Fibroblast of skin of left quadriceps (primary cell): ENCODE measurements at places on chromosomes 6 and 20.
A peak's percentile ranks its signal among the peaks of the same experiment; 100 is the strongest.

- no peak for DNase-seq
These were observed 181.2 kb upstream of the CCN2 start for GRCh38 chr6:132132422-132132821.

DNA sequence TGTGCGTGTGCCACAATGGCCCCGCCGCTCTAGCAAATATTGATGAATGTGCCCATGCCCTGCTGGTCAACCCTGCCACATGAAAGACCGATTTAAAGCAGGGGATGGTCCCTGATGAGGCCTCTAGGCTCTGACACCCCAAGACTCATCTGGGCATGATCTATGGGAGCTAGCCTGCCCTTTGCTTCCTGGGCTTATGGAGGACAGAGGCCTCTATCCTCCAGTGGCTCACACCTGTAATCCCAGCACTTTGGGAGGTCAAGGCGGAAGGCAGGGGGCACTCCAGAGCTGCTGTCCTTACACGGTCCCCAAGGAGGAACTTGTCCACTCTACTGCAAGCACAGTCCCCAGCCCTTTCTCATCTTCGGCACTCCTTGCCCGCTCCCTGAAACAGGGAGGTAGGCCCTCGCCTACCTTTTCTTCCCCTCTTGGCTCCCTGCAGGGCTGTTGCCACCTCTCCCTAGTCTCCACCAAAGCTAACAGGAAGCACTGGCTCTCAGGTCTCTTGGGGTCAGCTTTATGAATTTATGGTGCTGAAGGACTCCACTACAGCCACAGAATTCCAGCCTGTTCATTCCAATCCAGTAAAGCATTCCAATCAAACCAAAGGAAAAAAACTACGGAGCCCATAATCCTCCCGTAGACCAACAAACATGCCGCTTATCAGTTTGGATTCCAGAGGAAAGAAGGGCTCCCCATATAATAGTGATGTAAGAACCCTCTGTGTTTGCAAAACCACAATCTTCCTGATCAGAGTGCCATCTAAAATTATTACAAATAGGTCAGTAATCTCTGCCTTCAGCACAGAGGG is 48.7 kb upstream of the FOXQ1 start:
- peak; percentile 70 for DNase-seq

- no peak for DNase-seq
These were observed 8.5 kb downstream of the NDUFAF4 start for GRCh38 chr6:96889146-96889545.

DNA sequence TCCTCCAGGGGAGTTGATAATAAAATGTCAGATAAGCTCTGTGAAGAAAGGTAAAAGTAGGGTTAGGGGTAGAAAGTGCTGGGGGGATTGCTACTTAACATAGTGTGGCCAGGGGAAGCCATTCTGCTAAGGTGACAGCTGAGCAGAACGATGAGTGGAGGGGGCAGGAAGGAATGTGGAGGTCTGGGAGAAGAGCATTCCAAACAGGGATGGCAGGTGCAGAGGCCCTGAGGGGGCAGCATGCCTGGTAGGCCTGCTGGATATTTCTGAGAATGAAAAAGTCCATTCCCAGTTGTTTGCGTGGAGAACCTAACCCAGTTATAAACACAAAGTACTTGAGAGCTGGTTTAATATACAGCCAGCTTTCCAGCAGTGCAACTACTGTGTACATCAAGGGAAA is 9.3 kb downstream of the GFRA4 start:
- DNase-seq = no peak

DNA sequence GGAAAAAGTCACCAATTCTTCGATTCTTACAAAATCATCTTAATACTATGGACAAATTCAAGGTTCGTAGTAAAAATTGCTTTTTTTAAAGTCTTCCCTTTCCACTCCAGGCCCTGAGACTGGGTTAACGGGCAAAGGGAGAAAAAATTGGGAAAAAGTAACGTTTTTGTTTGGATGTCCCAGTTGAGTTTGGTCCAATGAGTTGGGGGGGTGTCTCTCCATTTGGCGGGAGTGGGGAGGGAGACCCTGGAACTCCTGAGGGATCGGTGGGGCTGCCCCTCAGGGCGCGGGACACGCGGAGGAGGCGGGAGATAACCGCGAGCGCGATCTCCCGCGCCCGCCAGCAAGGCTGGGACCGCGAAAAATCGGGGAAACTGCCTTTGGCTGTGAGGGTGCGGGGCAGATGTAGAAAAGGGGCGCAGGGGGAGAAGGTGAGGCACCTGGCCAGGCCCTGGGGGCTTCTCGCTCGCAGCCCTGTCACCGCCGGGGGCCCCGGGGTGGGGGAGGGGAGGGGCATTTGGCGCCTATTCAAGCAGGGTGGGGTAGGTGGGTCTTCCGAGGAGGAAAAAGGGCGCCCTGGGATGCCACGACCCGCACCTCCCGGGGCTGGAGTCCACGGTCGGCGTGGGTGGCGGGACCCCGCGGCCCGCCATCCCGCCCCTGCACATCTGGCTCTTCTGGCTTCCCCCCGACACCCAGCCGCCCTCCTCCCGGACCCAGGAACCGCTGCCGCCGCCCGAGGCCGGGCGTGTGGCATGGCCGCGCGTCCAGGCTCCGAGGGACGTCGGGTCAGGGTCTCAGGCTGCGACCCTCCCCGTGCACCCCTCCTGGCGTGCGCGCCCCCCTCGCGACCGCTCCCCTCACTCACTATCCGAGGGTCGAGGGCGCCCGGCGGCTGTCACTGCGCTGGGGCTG is 595 bp downstream of the FBXO5 start:
- DNase-seq = no peak

DNA sequence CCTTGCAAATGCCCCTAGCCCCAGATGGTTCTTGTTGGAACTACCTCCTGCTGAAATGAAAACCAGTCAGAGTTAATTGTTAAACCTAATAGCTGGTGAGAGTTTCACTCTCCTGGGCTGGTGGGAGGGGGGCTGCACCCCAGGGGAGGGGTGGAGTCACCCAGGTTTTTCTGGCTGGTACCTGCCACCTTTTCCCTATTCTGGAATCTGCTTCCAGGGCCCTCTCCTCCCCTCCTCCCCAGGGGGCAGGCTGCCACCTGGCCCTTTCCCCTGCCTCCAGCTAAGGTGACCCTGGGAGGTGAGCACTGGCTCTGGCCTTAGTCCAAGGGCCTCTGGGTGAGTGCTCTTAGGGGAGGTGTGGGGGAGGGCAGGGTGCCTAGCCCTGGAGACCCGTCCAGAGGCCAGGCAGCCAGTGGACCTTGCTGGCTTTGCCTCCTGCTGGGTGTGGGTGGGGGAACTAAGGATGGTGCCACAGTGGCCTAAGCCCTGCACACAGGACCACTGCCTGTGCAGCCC is 48.8 kb upstream of the EPB41L1 start:
- no peak for DNase-seq

- no peak for DNase-seq
These were observed 173.7 kb downstream of the MBOAT1 start for GRCh38 chr6:20038410-20039204.

DNA sequence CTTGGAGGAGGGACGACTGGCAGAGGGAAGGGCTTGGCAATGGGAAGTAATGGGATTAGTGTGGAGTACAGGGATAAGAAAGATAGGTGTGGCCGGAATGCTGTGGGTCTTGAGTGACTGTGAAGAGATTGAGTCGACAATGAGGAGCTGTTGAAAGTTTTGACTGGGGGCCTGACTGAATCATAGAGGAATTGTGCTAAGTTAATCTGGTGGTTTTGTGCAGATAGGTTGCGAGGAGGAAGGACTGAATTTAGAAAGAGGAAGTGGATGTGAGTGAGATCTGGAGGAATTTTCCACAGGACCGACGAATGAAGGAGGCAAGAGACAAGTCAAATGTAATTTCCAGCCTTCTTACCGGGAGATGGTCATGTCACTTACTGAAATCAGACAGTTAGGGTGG is 143.9 kb upstream of the RALGAPA2 start:
- DNase-seq = no peak

DNA sequence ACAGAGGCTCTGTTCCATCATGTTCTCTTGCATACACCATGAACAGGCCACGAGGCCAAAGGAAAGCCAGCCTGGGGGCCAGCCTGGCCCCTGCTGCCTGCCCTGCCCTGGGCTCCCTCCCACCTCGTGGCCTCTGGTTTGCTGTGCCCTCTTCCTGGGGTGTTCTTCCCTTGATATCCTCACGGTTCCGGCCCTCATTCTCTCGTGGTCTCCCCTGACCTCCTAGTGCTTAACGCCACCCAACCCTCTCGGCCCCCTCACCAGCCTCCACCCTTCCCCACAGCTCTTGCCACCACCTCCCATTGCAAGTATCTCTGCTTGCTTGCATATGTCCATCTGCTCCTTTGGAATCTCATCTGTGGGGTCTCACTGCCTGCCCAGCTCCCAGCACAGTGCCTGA is 73.0 kb downstream of the GNAS-AS1 start:
- DNase-seq = no peak

DNA sequence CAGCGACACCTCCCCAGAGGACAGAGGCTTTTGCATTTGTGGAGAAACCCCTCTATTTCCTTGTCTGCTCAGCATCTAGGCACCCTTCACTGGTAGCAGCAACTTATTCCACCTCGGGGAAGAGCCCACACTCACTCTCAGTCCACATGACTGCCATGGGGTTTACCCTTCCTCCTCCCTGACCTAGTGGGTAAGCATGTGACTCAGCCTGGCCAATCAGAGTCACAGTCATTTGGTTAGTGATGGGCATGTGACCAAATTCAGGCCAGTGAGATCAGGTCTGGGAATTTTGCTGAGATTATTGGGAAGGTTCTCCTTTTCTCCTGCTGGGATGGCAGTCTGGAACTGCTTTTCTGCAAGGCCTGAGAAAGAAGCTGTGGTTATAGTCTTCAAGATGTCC is 145.7 kb upstream of the PHACTR3 start:
- no peak for DNase-seq

DNA sequence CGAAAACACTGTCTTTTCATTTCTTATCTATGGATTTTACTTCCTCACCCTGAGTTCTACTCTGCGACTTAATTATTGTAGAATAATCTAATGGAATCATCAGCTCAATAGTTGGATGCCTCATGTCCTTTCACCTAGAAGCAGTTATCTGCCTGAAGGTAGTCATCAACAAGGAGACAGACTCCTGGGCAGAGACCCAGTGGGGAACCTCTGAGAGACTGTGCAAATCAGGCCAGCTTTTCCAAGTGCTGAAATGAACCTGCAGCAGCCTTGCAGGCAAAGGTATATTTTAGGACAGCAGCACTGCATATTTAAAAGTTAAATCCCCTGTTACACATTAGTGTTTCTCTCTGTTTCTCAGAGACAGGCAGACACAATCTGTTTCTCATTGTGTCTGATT is 99.7 kb upstream of the STMND1 start:
- no peak for DNase-seq

- DNase-seq = no peak
These were observed 90.5 kb upstream of the ATXN1 start for GRCh38 chr6:16851758-16852157.

DNA sequence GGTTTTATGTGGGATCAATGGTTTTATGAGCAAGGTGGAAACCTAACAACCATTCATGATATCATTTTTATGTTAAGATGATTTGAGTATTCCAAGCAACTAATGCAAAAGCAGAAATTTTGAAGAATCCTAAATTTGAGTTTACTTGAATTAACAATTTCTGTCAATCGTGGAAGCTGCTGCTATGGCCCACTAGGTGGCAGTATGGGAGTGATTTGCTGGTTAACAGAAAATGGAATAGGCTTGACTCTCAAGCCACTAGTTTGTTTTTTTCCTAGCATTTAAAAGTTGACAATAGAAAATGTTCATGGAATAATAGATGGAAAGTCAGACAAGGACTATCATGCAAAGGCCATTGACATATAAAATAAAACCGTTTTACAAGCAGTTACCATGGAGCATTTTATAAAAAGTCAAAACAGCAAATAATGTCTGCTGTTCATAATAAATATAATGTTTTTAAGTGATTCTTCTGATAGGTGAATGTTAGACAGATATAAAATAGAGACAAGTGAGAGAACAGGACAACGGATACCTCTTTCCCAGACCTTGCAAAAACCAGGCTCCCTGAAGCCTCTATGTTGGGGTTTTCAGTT is 43.0 kb upstream of the TMEM200A start:
- DNase-seq = peak; percentile 51

- DNase-seq = no peak
These were observed 27.5 kb downstream of the BNIP5 start for GRCh38 chr6:36309203-36309602.

GRCh38 chr6:159977255-159977903 is 8.5 kb downstream of the IGF2R start:
- no peak for DNase-seq

GRCh38 chr6:90584636-90585255 is 2.1 kb downstream of the MAP3K7 start:
- no peak for DNase-seq

- DNase-seq = peak; percentile 9
These were observed 41.6 kb downstream of the UNC5CL start for GRCh38 chr6:40997234-40997957.

- DNase-seq = no peak
These were observed 90.9 kb upstream of the INSM1 start for GRCh38 chr20:20276811-20277530.

- DNase-seq = no peak
These were observed 188.2 kb downstream of the PLCB1 start for GRCh38 chr20:8320306-8320705.

DNA sequence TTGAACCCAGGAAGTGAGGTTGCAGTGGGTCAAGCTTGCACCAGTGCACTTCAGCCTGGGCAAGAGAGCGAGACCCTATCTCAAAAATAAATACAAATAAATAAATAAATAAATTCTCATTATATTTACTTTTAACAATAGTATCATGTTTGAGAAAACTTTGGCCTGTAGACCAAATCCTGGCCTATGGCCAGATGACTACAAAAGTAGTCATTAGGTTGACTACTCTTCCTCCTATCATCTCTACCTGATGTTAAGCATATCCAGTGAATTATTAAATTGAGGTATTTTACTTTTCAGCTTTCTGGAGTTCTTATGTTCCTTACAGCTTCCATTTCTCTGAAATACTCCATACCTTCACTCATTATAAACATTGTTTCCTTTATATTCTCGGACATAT is 280.6 kb downstream of the LAMA2 start:
- DNase-seq = no peak

DNA sequence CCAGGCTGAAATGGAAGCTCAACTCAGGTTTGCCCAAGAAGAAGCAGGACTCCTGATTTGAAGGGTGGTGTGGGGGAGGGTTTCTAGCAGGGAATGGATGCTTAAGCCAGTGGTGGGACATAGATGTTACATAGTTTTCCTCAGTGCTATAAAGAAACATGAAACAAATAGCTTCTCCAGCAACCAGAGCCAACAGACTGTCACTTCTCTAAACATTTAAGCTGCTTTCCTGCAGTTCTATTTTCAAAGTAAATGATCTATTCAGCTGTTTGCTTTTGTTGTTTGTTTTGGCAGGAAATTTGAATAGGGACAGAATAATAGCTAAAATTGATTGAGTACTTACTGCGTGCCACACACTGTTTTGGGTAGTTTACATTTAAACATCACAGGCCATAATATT is 169.0 kb downstream of the UST start:
- no peak for DNase-seq

GRCh38 chr20:35539756-35540212 is 2.1 kb upstream of the ERGIC3 start:
- no peak for DNase-seq

GRCh38 chr6:157181649-157182048 is 141.7 kb downstream of the TMEM242 start:
- DNase-seq = no peak

- DNase-seq = no peak
These were observed 33.2 kb downstream of the PANK2 start for GRCh38 chr20:3922223-3922982.

GRCh38 chr6:89530982-89531381 is 98.0 kb downstream of the ANKRD6 start:
- DNase-seq = no peak
